ENCODE measurements at places on chromosomes 11 and 22.

GRCh38 chr11:57230316-57230715 is 6.7 kb downstream of the APLNR start:
- DNase-seq = no peak

- no peak for DNase-seq
These were observed 542 bp downstream of the HPS4 start for GRCh38 chr22:26483043-26483438.

DNA sequence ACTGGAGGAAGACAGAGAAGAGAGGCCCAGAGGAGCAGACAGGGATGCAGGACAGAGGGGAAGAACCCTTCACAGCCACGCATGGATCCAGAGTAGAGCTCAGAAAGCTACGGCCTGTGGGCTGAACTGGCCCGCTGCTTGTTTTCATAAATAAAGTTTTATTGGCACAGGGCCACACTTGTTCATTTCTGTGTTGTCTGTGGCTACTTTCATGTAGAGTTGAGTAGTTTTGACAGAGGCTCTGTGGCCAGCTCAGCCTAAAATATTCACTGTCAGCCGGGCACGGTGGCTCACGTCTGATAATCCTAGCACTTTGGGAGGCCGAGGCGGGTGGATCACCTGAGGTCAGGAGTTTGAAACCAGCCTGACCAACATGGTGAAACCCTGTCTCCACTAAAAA is 26.2 kb upstream of the GAL start:
- no peak for DNase-seq

GRCh38 chr11:73312851-73313327 is 4.8 kb downstream of the ARHGEF17 start:
- DNase-seq = no peak

- no peak for DNase-seq
These were observed 20.9 kb downstream of the SOX6 start for GRCh38 chr11:16335236-16335962.

DNA sequence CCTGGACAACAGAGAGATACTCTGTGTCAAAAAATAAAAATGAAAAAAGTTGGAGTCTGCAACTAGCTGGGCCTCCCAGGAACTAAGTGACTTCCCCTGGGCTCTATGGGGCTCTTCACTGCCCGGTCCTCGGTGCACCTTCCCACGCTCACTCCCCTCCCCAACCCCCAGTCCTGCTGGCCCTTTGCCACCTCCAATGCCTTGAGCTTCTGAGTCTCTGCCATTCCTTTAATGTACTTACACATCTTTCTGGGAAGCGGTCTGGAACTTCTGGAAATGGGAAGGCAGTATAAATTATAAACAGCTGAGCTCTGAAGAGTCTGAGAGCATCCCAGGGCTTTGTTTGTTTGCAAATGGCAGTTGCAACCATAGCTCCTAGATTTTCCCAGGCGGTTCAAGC is 5.9 kb upstream of the BATF2 start:
- DNase-seq = no peak

- DNase-seq = no peak
These were observed 33.1 kb upstream of the POLD3 start for GRCh38 chr11:74559110-74559933.

- no peak for DNase-seq
These were observed 46.1 kb downstream of the RRAS2 start for GRCh38 chr11:14312736-14313438.

DNA sequence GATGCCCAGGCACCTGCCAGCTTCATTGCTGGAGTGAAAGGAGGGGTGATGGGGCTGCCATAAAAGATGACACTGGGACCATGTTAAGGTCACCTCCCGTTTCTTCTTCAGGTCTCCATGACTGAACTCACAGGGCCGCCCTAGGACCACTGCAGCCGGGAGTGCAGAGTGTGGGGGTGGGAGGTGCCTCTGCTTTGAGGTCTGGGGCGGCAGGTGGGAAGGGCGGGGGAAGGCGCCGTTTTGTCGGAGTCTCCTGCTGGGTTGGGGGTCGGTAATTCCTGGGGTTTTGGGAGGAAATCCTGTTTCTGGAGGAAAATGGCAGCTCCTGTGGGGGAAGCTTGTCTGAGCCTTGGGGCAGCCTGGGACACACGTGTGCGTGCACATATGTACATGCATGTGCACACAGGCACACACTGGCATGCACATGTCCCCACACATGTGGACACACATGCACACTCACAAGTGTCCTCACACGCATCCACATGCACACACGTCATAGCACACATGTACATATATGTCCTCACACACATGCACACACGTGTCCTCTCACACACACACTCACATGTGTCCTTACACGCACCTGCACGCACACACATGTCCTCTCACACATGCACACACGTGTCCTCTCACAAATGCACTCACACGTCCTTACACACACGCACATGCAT is 990.9 kb downstream of the BRD1 start:
- no peak for DNase-seq

DNA sequence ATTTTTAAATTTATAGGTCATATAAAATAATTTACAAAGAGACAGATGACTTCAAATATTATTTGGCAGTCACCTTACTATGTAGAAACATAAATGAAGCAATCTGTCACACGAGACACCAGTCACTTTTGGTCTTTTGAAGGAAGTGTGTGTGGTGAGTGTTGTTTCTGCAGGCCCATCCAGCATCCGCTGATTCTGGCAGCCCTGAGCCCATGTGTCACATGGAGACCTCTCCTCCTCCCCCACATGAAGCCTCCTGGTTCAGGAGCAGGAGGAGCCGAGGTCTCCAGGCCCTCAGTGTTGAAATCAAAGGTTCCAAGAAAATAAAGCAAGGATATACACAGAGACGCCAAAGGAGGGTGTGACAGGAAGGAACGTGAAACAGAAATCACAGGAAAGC is 60.1 kb downstream of the ARFGAP3 start:
- DNase-seq = no peak

GRCh38 chr22:43257549-43257948 is 70.6 kb upstream of the TTLL12 start:
- DNase-seq = no peak

DNA sequence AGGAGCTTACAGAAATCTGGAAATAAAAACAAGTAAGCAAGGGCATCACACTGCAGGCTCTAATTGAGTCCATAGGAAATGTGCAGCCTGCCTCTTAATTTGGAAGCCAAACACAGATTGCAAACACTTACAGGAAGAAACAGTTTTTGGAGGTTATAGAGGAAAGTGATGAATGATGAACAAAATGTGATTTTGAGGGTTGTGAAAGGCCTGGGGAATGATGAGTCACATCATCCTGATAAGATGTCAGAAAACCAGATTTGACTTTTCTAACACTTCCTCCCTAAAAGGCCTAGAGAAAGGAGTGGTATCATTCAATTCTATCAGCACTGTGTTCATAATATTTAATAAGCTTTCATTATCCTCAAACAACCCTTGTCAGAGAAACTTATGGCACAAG is 96.6 kb upstream of the POU2AF2 start:
- DNase-seq = no peak

GRCh38 chr11:40274017-40274416 is 1185.4 kb downstream of the LRRC4C start:
- no peak for DNase-seq

Measured in activated CD4-positive, alpha-beta T cell treated with anti-CD3 and anti-CD28 coated beads, Interleukin-2, amount 50 U/mL, for 48 hours (primary cell).